ENCODE measurements at places on chromosomes 13 and 19.
A peak's percentile ranks its signal among the peaks of the same experiment; 100 is the strongest.

GRCh38 chr13:83024232-83024631 lies 858.0 kb downstream of the SLITRK1 start:
- ATAC-seq, result no peak

DNA sequence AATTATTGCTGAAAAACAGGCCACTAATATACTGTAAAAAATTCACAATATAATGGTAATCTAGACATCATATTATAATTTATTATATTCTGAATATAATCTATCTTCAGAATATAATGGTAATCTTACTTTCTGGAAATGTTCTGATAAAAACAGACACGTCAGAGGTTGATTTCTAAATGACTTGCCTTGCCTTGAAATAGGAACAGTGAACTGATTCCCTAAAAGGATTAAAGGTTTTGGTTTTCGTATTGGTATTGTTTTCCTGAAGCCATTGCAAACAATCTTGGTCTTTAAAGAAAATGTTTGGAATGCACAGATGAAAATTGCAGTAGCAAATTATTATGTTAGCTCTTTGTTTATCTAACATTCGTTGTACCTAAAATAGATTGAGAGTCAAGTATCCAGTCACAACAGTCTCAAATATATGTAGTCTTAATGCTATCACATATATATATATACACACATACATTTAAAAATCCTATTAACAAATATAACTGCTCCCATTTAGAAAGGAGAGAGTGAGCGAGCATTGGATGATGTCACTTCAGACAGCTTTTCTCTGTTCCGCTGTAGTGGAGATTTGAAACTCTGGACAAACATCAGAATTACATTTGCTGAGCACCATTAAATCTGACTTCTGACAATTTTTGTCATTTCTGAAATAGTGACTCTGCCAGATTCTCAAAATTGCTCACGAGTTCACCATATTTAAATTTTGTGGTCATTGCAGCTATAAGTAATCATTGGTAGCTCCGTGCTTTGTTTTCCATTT lies 1.7 kb downstream of the ITM2B start:
- no peak for ATAC-seq

DNA sequence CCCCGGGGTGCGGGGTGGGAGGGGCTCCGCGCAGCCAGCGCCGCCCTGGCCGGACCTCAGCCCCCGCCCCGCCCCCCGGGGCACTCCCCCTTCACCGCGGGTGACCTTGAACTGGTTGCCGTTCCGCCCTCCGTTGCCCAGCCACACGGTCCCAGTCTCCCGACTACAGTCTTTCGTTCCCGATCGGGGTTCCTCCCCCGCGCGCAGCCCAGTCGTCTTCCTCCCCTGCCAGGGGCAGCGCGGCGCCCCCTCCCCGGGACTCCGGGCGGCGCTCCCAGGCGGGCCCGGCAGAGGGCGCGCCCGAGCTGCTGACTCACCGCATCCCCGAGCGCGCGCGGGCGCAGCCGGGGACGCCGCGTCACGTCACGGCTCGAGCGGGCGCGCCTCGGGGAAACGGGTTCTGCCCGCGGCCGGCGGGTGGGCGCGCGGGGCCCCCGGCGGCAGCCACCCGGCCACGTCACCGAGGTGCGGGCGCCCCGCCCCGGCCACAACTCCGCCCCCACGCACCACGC lies 459 bp downstream of the MIDN start:
- ATAC-seq, result peak; percentile 22

DNA sequence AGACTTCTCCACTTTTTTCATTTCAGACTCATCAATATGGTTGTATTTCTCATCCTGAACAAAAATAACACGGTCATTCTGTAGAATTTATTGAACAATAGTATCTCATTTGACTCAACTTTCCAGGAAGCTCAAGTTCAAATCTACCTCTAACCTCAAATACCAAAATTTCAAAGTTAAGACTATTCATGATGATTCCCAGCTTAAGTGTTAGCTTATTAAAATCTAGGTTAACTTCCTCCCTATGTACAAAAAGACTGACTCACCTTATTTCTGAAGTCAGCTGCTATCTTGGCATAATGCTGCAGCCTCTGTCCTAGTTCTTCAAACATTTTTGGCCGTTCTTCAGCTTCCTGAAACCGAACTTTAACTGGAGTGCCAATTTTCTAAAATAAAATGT lies 23.2 kb downstream of the HSPH1 start:
- ATAC-seq, result no peak

DNA sequence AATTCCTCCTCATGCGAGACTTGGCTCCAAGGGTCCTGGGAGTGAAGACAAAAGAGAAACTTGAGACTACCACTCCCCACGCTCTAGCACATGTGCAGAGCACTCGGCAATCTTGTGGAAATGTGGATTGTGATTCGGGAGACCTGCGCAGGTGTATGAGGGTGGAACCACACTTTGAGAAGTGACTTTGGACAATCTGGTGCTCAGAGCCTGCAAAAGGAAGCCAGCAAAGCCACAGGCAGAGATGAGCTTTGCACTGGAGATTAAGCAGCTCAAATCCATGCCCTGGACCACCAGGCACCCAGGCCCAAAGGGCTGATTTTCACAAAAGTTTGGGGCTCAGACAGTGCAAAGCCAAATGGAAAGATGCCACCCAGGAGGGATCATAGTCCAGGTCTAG lies 162.5 kb upstream of the TSHZ3 start:
- no peak for ATAC-seq

DNA sequence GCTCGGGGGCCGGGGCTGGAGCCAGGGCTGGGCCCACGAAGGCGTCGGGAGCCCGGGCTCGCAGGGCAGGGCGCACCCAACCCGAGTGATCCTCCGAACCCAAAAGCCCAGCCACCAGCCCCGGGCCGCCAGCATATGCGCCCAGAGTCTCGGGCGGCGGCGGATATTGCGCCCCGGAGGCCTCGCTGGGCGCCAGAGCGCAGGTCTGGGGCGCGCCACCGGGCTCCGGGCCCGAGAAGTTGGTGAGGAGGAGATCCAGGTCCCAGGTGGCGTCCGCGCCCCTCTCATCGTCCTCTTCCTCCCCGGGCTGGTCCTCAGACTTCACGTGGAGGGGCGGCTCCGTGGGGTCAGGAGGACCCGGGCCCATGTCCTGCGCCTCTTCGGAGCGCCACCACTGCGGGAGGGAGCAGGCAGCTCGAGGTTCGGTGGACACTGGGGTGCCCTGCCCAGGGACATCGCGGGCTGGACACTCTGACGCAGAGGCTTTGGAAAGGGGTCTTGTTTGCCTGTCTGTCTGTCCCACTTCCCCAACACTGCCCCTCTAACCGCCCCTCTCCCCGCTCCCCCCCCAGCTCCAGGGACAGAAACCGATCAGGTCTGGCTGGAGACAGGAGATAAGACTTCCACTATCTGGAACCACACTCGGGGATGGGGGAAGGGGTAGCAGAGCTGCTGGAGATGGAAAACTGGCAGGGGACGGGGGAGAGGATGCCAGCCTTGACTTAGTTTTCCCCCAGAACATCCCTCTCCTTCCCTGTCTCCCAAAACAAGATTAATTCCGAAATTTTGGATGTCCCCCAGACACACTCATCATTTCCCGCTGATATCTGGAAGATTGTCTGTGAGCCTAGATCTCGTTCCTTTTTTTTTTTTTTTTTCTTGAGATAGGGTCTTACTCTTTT lies 1.0 kb downstream of the KLF1 start:
- ATAC-seq, result no peak
